ENCODE measurements at places on chromosomes 7 and 10. TPM values are rescaled to one million over a fixed set of nuclear protein-coding genes. Genes with fewer than 3 reads are reported as not detected.

CFAP58 gene
- polyA plus RNA-seq = 0.74 TPM

TCF7L2 gene
- polyA plus RNA-seq = 75.5 TPM

CPA4 gene
- 0.84 TPM for polyA plus RNA-seq

LIPF gene
- not detected for polyA plus RNA-seq

SLC18A3 gene
- polyA plus RNA-seq = 19.9 TPM

Data from spinal cord (tissue), 10 donors.